ENCODE measurements at places on chromosomes 5 and 9.

DNA sequence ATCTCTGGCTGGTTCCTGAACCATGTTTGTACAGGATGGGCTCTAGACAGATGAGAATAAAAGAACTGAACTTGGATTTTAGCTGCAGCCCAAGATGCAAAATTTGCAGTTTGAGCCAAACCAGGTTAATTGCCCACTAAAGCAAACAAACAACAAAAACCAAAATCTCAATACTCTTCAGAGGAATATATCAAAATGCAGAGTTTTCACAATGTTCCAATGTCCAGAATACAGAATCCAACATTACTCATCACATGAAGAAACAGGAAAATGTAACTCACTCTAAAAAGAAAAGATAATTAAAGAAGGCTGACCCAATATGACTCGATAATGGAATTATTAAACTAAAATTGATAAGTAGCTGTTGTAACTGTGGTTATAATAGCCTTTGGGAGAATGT lies 20.4 kb downstream of the FOXI1 start:
- no peak for DNase-seq

DNA sequence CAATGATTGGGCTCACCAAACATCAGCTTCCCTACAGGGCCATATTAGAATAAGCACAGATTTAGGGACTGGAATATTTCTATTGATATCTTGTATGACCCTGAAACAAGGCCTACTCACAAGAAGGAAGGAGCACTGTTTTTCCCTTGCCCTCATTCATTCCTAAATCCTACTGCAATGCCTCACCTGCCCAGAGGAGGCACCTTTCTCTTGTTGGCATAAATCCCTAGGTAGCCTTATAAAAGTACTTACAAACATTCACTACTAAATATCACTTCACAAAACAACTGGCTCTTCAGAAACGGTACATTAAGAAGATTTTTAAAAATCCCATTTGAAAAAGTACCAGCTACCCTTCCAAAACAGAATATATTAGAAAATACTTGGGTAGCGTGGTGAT lies 449.4 kb downstream of the CDH18 start:
- DNase-seq, result no peak

DNA sequence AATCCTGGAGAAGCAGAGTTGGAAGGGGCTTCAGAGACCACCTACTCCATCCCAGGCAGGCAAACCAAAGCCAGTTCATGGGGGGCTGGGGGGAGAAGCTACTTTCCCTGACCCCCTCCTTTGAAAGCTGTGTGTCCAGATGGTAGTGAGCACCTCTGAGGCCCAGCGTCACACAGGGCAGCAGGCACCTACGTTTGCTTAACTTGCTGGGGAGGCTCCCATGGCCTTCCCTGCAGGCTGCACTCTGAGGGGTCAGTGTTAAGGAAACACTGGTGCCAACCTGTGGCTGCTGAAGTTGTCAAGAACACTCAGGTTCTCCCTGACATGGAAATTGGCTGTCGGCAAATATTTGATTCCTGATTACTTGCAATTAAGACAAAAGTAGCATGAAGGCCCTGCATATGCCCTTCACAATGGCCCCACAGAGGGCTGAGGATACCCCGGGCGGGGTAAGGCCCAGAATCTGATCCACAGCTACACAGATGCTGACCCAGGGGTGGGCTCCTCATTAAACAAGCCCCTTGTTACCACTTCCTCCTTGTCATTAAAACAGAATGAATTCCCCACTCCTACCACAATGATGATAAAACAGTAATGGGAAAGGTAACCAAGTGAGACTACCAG lies 208.5 kb downstream of the FSTL4 start:
- no peak for DNase-seq

DNA sequence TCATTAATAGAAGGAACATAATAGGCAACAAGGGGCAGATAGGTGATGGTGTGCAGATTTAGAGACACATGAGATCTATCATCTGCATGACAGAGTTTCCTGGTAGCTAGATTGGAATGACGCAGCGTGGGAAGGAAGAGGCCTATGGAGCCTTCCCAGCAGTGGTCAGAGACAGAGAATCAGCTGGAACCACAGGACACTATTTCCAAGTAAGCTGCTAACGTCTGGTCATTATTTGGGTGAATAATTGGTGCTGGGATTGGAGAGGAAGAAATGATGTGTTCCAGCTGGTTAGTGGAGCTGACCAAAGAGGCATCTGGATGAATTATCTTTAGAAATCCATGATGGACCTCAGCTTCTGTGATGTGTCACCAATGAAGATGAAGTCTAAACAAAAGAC lies 91.2 kb upstream of the PRR16 start:
- no peak for DNase-seq

GRCh38 chr5:57072218-57072892 lies 101.5 kb upstream of the GPBP1 start:
- DNase-seq, result no peak

DNA sequence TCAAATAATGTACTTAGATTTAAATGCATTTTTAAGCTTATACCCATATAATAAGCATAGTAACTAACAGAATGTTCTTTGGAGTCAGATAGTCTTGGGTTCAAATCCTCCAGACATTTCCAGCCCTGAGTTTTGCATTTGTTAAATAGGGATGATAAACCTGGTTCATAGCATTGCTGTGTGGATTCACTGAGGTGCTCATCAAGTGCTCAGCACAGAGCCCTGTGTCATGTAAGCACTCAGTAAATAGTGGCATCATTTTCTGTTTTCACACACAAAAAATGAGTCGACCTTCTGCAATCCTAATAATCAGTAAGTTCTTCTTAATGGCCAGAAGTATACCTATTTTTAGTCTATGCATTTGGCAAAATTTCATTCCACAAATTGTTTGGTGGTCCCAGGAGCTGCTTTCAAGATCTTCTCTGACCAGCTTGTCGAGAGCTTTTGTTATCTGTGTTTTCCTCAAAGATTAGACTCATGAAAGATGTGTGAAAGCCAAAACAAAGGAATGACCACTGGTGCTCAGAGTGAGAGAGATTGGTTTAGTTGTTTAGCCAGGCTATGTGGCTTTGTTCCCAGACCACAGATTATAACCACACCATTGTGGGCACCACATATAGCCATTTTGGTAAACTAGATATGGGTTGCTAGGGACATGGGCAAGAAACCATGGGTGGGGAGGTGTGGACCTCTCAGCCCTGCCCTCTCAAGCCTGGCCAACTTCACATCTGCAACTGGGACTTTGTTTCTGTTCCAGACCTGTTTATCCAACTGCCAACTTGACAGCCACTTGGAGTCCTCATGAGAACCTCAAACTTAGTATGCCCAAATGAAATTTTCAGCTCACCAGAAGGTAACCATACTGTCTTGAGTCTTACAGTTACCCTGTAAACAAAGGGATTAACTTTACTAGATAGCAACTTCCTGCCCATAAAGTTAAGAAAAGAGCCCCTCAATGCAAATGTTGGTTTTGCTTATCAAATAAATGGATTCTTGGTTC lies 45.0 kb downstream of the DOCK8 start:
- no peak for DNase-seq

DNA sequence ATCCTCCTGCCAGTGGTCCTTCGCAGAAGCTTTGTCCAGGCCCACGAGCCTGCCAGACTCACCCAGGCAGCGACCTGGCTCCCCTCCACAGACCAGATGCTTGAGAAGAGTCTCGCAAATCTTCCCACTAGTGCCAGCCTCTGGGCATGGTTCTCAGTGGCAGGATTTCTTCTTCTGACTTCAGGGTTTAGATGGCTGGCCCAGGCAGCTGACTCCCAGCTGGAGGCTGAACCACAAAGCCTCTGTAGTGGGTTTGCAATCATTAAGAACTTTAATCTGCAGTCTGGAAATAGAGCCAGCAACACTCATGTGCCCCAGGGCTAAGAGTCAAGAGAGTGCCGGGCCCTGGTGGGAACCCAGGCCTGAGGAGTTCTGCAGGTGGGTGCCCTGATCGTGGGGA lies 90.6 kb upstream of the ICE1 start:
- no peak for DNase-seq

DNA sequence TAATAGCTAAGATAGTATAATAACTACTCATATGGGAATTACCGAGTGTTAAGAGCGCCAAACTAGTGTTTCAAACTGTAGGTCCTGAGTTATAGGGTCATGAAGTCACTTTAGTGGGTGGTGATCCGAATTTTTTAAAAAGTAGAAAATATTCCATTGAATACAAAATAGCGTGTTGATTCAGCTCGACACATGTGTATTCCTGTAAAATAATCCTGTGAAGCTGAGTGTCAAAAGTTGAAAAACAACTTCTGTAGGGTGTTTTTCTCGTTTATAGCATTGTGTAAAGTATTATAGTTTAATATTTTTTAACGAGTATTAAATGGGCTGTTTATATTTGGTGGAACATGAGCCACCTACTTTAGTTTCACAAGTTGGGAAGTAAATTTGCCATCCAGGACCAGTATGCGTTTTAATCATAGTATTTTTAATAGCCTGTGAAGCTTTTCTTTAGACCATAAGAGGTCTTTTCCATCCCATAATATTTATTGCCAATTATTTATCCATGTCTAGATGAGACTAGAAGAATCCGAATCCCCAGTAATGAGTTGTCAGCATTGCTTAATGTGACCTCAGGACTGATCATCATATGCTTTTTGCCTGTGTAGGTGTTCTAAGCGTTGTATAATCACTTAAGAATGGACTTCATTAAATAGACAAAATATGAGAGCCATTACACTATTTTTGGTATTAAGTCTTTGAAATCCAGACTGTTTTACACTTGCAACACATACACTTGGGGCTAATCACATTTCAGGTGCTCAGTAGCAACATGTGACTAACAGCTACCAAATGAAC lies 84.1 kb downstream of the PTPDC1 start:
- DNase-seq, result no peak

DNA sequence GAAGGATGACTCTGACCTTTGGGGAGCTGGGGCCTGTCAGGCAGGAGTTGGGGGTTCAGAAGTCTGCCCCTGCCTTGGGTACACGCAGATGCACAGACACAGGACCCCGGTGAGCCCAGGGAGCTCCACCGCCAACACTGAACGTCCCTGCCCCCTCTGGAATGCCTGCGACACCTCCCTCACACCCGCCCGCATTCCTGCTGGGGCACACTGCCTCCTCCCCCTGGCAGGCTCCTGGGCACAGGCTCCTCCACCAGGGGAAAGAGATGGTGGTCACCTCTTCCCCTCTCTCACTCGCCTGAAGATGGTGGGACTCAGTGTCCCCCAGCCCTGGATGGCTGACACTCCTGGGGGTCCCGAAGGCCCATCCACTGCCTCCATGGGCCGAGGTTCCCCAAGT lies 12.0 kb downstream of the CRB2 start:
- no peak for DNase-seq

DNA sequence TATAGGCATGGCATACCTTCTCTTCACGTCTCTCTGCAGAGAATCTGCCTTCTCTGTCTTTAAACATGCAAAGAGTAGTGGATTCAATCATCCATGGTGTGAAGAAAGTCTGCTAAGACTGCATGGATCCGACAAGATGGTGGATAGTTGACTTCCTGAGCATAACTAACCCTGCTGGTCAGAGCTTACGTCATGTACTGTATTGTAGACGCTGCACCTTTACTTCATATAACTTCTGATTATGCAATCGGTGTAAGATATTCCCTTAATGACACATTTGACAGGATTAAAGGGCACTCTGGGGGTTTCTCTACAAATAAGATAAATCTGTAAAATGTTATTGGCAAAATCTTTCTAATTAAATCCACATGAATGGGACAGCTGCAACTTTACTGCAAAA lies 240.3 kb upstream of the NREP start:
- DNase-seq, result no peak

GRCh38 chr9:91411096-91411771 lies 12.4 kb downstream of the NFIL3 start:
- no peak for DNase-seq

DNA sequence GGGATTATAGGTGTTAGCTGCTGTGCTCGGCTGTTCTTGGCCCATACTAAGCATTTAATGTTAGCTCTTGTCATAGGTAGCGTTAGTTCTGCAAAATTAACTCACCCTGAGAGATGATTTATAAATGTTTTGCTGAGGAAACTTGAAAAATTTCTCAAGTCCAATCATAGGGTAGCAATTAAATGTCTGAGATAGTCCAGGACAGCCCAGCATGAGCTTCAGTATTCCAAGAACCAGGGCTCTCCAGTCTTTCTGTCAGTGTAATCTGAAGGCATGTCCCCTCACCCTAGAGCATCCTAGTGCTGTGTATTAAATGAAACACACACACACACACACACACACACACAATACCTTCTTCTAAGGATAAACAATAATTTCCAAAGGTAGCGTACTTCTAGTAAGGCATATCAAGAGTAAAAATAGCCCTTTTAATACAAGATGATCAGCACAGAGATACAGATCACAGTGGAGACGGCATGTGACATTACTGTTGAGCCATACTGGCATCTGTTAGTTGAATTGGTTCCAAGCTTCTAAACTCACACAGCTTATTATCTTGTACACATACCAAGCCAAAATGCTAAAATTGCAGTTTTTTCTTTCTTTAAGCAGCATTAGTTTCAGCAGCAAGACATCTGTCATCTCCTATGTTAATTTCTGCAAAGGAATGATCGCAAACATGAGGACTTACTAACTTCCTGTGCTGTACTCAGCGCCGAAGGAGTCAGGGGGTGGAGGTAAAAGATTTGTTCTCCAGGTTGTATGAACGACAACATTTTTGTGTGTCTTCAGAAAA lies 46.3 kb upstream of the JMY start:
- no peak for DNase-seq

DNA sequence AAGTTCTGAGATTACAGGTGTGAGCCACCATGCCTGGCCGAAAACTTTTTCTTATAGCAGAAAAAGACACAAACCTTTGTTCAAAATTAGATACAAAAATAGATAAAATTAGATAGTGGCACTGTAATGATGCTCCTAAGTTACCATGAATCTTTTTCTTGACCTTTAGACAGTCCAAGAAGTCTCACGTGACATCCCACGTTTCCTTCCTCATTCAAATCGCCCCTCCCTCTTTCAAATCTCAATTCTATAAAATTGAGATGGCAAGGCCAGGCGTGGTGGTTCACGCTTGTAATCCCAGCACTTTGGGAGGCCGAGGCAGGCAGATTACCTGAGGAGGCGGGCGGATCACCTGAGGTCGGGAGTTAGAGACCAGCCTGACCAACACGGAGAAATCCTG lies 7.7 kb upstream of the ZCCHC10 start:
- DNase-seq, result no peak

DNA sequence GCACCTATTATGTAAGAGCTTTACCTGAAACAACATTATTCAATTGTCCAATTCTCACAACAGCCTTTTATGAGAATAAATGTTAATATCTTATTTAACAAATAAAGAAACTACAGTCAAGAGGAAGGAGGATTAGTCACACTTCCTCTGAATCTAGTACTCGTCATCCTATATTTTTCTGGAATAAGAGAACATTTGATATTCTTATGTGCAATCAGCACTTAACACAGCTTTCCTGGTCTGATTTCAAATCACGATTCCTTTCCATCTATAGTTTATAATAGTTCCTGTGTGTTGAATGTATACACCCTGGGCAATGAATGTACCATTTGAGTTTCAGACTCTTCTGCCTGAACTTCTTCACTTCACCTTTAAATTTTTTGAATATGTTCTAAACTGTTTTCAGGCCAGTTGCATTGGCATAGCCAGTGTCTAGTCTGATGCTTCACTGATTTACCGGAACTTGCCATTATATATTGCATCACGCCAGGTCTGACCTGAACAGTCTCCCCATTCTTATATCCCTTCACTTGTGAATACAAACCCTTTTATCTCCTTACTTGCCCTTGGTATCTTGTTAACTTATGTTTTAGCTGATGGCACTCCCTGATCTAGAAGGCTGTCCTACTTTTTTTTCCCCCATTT lies 698.3 kb downstream of the MAT2B start:
- no peak for DNase-seq

GRCh38 chr9:86766511-86766910 lies 180.8 kb downstream of the GAS1 start:
- no peak for DNase-seq

- DNase-seq, result no peak
These were observed 51.0 kb upstream of the SPINK5 start for GRCh38 chr5:148012801-148013200.

All from stimulated activated CD4-positive, alpha-beta T cell treated with anti-CD3 and anti-CD28 coated beads, Interleukin-15, amount 100 ng/mL, for 48 hours (primary cell).